ENCODE measurements at places on chromosomes 5 and 9. TPM values are rescaled to one million over a fixed set of nuclear protein-coding genes. Genes with fewer than 3 reads are reported as not detected.

DNA sequence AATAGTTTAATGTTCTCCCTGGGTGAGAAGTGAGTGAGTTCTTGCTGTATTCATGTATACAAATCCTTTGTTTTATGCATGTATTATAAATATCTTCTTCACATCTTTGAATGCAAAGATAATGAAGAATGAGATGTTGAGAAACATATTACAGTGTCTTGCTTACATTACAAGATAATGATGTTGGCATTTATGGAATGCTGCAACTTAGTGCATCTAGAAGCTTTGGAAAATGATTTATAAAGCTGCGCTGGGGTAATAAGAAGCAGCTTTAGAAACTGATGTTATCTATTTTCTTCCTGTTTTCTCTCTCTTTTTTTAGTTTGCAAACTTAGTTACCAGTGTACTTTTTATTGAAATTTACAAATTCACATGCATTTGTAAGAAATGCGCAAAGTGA is 673.4 kb downstream of the KCTD16 start:
- H3K27me3 ChIP-seq, result no peaks in the 10 kb centered on the region
- no peaks in the 10 kb centered on the region for H3K36me3 ChIP-seq
- H3K27ac ChIP-seq, result no peak overlapping the region
- no peak for DNase-seq
- no peaks in the 10 kb centered on the region for H3K4me1 ChIP-seq

PAEP gene
- total RNA-seq, result not detected

DNA sequence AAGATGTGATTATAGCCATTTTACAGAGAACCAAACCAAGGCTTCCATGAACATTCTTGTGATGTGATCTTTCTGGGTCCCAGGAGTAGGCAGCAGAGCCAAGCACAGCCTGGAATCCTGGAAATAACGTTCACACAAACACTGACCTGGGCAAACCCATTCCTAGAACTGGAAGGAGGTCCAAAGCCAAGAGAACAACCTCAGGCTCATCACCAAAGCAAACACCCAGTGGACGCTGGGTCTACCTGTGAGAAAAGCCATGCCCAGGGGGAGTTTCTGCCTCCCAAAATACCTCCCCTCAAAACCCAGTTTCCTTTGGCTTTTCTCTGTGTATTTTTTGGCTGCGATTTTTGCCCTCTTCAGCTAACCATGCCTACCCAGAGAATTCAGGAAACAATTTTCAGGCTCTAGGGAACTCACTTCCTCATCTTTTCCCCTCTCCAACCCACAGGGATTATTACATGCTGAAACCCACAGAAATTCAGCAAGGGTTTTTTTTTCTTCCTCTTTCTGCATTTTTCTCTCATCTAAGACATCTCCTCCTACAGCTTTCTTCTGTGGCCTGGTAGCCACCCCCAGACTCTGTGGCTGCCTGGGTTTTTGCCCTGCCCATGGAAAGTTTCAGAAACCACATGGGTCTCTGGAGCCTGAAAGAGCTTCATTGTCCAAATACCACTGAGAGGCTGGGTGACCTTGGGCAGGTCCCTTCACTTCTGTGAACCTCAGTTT is 75.0 kb downstream of the TNC start:
- no peak overlapping the region for H3K27ac ChIP-seq
- peaks cover 9% of the 10 kb centered on the region for H3K4me1 ChIP-seq
- DNase-seq, result no peak
- H3K4me3 ChIP-seq, result no peak overlapping the region

- peaks cover 26% of the 10 kb centered on the region for H3K4me1 ChIP-seq
- peak overlapping the region; percentile 89 for H3K27ac ChIP-seq
- H3K4me3 ChIP-seq, result peak overlapping the region; percentile 39
- DNase-seq, result no peak
These were observed 72.6 kb upstream of the ENTREP1 start for GRCh38 chr9:69252436-69252835.

DNA sequence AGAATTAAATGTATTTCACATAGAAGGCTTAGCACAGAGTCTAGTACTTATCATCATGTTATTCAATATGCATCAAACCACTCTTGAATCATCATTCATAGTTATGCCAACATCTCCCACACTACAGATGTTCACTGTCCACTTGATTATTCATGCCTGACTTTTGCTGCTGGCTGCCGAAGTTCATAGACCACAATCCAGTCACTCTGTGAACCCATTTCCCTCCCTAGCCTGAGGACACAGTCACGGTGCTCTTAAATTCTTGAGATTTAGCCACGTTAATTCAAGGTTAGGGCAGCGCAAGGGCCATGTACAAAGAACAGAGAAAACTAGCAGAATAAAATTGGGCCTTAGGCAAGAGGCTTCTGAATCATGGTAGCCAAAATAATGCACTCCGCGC is 32.4 kb downstream of the ABCA1 start:
- no peak overlapping the region for H3K4me3 ChIP-seq
- no peak for DNase-seq
- no peak overlapping the region for H3K27ac ChIP-seq
- H3K27me3 ChIP-seq, result peaks cover 6% of the 10 kb centered on the region
- peaks cover 28% of the 10 kb centered on the region for H3K36me3 ChIP-seq

- H3K4me3 ChIP-seq, result no peak overlapping the region
These were observed 65.5 kb upstream of the SYNPO start for GRCh38 chr5:150574818-150575547.

EIF4EBP3 gene
- total RNA-seq, result 16.4 TPM

- no peak overlapping the region for H3K27ac ChIP-seq
- no peaks in the 10 kb centered on the region for H3K4me1 ChIP-seq
- no peaks in the 10 kb centered on the region for H3K36me3 ChIP-seq
- no peaks in the 10 kb centered on the region for H3K27me3 ChIP-seq
- no peak for DNase-seq
- H3K4me3 ChIP-seq, result no peak overlapping the region
These were observed 18.0 kb upstream of the CAPSL start for GRCh38 chr5:35956429-35956828.

All from endothelial cell (in vitro differentiated cells).